Brain microvascular endothelial cell (primary cell): ENCODE measurements at places on chromosomes 6 and 20.

DNA sequence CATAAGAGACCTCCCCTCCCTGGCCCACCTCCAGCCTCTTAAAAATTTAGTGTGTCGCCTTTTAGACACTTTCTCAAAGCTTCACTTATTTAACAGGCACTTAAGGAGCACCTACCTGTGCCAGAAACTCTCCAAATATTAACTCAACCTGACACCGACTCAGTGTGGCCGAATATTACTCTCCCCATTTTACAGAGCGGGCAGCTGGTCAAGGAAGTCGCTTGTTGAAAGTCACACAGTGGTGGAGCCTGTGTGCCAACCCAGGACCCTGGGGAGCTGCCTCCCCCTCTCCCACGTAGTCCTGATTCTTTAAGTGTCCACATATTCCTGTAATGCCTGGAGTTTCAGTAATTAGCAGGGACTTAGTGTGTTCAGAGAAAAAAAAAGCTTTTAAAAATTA, 1.0 kb upstream of the PMEPA1 start:
- no peak for DNase-seq

- no peak for DNase-seq
Measured at GRCh38 chr20:51597389-51598231, 55.1 kb upstream of the NFATC2 start.

- DNase-seq = no peak
Measured at GRCh38 chr6:106113256-106113959, 27.3 kb downstream of the PRDM1 start.

DNA sequence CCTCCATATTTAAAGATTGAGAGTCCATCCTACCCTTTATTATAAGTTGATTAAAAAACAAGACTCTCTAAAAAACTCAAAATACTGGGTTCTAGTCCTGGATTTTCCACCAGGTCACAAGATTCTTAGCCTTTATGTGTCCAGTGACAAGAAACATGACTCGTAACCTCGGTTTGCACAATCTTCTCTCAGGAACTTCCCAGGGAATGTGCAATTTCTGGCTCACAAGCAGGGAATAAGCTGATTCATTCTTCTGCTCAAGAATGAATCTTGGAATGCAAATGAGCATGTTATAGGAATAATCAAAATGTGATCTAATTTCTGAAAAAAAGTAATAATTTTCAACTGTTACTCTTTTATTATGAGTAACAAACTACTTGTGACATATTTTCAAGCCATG, 45.1 kb downstream of the OGFRL1 start:
- peak; percentile 76 for DNase-seq

DNA sequence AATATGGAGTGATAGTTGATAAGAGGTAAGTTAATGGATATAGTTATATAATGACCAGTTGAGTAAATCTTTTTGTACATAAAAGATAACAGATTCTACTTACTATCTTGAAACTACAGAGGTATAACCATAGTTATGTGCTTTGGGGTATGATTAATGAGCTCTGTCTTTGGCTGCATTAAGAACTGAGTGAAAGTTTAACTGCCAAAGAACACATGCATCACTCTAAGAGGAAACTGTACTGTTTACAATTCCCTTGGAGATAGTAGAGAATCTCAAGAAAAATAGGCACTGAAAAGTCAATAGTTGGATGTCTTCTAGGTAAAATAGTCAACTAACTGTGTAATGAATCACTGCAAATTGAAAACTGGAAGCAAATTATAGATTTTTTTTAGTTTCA, 1129.5 kb downstream of the EPHA7 start:
- DNase-seq = no peak

GRCh38 chr6:137025786-137026730, 18.7 kb downstream of the IL20RA start:
- no peak for DNase-seq
